Stimulated activated CD4-positive, alpha-beta T cell treated with anti-CD3 and anti-CD28 coated beads, Interleukin-12 subunit alpha, Interleukin-12 subunit beta, amount 100 ng/mL, for 4 hours (primary cell): ENCODE measurements at places on chromosomes 5 and 9.
A peak's percentile ranks its signal among the peaks of the same experiment; 100 is the strongest.

- no peak for DNase-seq
Observed at GRCh38 chr9:110768886-110769285, 100.3 kb downstream of the MUSK start.

GRCh38 chr5:175566697-175567096 is 88.3 kb downstream of the SFXN1 start:
- DNase-seq = no peak

- DNase-seq = no peak
Observed at GRCh38 chr9:91843093-91843492, 106.9 kb downstream of the ROR2 start.

GRCh38 chr9:37668116-37668601 is 17.4 kb downstream of the FRMPD1 start:
- no peak for DNase-seq

- no peak for DNase-seq
Observed at GRCh38 chr5:150131461-150131860, 24.2 kb downstream of the PDGFRB start.

GRCh38 chr5:174119468-174119881 is 74.0 kb downstream of the NSG2 start:
- DNase-seq = no peak

GRCh38 chr5:133552925-133553525 is 59.3 kb downstream of the FSTL4 start:
- DNase-seq = peak; percentile 52

- no peak for DNase-seq
Observed at GRCh38 chr5:123673107-123673506, 161.1 kb downstream of the CSNK1G3 start.

GRCh38 chr9:133718563-133719315 is 19.4 kb downstream of the SARDH start:
- no peak for DNase-seq

- DNase-seq = no peak
Observed at GRCh38 chr5:113226116-113226736, 208.6 kb downstream of the TSSK1B start.

- DNase-seq = no peak
Observed at GRCh38 chr9:116870566-116870965, 183.5 kb downstream of the TRIM32 start.
